ENCODE measurements at places on chromosomes 2 and 18.
A peak's percentile ranks its signal among the peaks of the same experiment; 100 is the strongest.

DNA sequence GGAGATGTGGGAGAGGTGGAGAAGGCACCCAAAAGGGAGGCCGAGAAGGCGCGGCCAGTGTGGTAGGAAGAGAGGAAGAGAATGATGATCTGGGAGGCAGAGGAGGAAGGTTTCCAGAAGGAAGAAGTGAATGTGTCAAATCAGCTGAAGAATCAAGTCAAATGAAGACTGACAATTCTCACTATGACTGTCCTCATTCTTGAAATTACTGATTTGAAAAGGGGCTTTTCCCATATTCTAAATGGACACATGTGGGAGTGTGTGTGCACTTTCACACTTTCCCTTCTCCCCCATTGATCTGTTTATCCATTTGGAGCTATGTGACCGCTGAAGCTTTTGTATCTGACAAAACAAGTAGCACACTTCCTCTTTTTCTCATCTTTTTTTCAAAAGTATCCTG lies 6.1 kb downstream of the AFF3 start:
- DNase-seq, result no peak

DNA sequence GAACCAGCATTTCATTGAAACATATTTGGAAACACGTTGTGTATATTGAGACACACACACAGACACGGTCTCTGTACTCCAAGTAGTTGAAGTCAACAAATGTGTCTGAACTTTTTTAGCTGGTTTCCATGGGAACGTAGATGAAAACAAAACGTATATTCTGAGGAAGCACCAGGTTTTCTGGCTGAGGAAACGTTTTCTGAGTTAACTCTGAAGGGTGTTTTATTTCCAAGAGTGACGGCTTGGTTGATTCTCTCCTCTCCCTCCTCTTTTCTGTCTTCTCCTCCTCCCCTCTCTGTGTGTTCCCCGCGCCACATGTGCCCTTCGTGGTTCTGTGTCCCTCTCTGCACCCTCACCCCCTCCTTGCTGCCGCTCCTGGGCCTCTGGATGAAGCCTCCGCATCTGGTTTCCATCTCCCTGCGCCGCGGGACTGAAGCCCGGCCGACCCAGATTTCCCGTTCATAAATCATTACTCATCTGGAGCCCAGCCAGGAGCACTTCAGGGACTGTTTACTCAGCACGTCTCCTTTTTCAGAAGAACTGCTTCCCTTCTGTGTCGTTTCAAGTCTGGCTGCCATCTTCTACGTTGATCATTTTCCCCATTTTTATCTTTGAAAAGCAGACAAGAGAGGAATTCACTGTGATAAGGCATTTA lies 122.7 kb downstream of the COL6A3 start:
- DNase-seq, result peak; percentile 79

DNA sequence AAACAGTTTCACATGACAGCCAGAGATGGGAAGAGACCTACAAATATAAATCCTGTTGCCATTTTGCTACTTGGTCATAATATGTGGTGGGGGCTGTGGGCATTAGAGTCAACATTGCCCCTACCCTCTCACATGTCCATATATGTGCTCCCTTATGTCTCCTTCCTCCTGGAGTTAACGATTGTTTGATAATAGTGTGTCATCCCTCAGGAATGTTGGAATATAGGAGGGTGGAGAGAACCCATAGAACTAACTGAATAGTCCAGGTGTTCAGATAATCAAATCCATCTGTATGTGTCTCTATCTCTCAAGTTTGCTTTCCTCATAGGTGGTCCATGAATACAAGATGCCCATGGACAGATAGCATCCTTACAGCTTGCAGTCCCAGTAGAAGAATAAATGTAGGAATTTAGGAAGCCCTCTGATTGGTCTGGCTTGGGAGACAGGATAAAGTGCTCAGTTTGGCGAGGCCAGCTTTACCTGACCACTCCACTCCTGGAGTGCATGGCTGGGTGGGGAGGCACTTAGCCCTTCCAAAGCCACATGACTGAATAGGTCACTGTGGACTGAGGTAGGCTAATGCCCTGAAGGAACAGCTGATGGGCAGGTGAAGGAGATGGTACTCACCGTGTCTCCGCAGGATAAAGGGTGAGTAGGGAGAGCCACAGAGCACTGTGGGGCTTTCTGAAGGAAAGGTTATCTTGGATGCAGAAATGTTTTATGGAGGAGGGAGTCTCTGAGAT lies 166.9 kb downstream of the CDCA7 start:
- DNase-seq, result no peak

- no peak for DNase-seq
These were observed 10.5 kb upstream of the DPP4 start for GRCh38 chr2:162084536-162084935.

- DNase-seq, result no peak
These were observed 8.9 kb downstream of the TPO start for GRCh38 chr2:1422131-1422530.

GRCh38 chr2:152879275-152879674 lies 160.9 kb downstream of the ARL6IP6 start:
- DNase-seq, result no peak

DNA sequence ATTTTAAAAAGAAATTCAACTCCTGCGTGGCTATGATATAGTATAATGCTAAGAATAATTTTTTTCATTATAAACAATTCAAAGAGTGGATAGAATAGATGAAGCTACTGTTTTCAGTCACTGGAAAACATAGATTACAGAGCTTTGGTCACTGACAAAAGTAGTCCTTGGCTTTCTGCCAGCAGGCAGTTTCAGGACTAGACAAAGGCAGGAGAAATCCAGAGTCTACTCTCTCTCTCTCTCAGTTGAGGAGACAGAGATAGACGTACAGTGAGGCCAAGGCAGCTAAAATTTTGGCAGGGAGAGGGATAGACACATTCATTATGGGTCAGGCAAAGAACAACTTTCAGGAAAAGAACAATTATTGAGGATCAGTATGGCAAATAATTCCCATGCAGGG lies 491.4 kb upstream of the CRIM1 start:
- DNase-seq, result no peak

- DNase-seq, result no peak
These were observed 81.3 kb downstream of the STRADB start for GRCh38 chr2:201532686-201533304.

- no peak for DNase-seq
These were observed 52.2 kb downstream of the EML6 start for GRCh38 chr2:54775710-54776109.

DNA sequence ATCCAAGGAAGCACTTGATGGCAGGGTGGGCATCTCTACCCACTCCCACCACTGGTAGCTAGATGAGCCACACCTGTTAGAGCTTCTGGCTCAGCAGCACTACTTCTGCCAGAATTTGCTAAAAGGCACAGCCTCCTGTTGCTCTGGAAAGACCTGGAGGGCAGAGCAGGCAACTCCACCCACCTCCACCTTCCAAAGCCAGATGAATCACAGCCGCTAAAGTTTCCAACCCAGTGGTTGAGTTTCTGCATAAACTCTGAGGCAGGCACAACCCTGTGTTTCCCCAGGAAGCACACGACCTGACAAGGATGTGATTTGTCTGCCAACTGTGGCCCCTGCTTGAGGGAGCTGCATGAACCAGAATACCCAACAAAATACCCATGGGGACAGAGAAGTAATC lies 111.6 kb upstream of the GCFC2 start:
- no peak for DNase-seq

GRCh38 chr2:217171874-217172273 lies 312.0 kb upstream of the TNP1 start:
- no peak for DNase-seq

- no peak for DNase-seq
These were observed 58.4 kb downstream of the SEMA4F start for GRCh38 chr2:74712223-74713053.

DNA sequence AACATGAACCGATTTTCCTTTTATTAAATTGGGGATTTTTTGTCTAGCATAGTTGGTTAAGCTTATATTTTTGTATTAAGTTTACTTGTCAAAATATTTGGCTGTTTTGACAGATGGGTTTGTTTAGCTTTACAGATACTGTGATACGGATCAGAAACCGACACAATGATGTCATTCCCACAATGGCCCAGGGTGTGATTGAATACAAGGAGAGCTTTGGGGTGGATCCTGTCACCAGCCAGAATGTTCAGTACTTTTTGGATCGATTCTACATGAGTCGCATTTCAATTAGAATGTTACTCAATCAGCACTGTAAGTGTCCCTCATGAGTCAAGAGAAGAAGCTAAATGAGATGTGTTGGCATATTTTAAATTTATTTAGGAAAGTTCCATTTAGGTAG lies 8.5 kb downstream of the PDK1 start:
- DNase-seq, result no peak

DNA sequence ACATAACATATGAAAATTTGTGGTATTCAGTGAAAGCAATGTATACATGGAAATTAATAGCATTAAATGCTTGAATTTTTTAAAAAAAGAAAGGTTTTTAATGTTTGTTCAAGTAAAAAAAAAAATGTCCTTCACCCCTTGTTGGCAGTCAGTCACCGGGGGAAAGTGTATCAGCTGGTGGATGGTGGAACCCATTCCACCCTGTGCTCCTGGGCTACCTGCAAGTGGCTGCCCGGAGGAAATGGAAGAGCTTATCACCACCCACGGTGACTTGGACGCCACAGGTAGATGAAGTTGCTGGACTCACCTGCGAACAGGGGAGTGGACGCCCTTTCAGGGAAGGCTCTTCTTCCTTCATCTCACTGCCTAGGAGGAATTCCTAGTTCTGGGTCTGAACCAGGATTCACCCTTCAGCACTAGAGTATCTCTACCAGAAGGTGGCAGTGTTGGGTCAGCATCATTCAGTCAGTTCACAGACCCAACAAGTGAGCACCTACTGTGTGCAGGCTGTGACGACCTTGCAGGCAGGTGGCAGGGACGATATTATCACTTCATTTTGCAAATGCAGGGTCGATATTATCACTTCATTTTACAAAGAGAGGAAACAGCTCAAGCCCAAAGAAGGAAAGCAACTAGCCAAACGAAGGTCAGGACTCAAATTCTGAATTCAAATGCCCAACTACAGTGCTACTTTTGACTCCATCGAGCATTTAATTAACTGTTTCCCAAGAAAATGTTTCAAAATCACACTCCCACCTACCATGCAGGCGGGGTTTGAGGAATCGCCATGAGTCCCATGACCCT lies 35.8 kb downstream of the CIB4 start:
- no peak for DNase-seq

Measured in NCI-H1436 treated with DMSO at 0.1 percent for 48 hours (cell line).